ENCODE measurements at places on chromosomes 5 and 9.
A peak's percentile ranks its signal among the peaks of the same experiment; 100 is the strongest.

DNA sequence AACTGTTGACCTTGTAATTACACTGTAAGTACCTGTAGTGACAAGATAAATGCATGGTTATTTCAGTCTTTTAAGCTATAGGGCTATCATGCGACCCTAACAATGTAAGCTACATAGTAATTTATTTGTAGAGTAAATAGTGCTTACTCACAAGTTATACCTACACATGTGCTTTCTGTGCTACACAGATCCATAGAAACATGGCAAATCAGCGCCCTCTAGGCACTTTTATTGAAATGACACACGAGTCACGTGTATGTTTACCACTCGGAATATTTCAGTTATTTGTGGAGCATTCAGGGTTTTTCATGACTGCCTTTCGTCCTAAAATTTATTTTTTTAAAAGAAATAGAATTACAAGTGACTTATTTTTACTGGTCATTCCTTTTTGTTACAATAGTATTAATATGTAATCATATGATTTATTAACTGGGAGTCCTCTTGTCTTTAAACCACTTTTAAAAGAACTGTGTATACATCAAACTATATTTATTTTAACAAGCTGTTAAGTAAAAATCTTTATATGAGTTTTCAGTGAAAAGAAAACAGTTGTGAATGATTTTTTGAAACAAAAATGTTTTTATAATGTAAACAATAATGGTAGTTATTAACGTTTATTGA is 1242.3 kb upstream of the WWC1 start:
- no peak for DNase-seq

- DNase-seq = no peak
Observed at GRCh38 chr5:168064457-168064856, 227.0 kb upstream of the WWC1 start.

DNA sequence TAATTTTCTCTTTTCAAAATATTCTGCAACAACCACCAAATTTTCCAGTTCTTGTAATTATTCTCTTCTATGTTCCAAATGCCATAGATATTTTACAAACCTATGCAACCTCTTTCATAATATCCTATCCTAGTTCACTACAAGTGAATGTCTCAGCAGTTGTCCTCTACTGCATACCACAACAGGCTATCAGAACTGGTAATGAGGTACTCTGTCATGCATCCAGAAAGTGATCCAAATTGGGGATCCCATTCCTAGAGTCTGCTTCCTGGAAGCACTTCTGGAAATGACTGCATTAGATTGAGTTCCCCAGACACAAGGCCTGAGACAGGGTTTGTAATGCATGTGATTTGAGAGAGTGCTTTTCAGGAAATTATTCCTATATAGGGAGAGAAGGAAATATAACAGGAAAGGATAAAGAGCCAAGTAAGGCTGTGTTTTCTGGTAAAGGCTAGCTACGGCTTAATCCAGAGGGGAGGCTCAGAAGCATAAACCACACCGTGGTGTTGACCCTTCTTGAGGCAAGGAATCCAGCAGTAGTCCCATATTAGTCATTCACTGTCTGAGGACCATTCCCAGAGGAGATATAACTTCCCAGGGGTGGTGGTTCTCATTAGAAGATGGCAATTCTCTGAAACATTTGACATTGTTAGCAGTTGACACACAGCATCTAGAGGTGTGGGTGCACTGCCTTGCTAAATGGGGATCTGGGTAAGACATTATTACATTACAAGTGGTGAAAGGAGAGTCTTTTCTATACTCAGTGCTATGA is 80.3 kb upstream of the FST start:
- DNase-seq = no peak

GRCh38 chr5:99169309-99169708 is 240.5 kb upstream of the CHD1 start:
- DNase-seq = no peak

GRCh38 chr9:124766326-124766725 is 4.8 kb downstream of the NR6A1 start:
- no peak for DNase-seq

GRCh38 chr9:101126556-101126955 is 98.0 kb downstream of the PLPPR1 start:
- DNase-seq = no peak

GRCh38 chr9:91296354-91296753 is 65.4 kb downstream of the AUH start:
- no peak for DNase-seq

- DNase-seq = no peak
Observed at GRCh38 chr9:73210886-73211666, 59.4 kb downstream of the ANXA1 start.

- no peak for DNase-seq
Observed at GRCh38 chr9:127866535-127866934, 10.9 kb downstream of the AK1 start.

GRCh38 chr5:34682926-34683623 is 26.9 kb downstream of the RAI14 start:
- no peak for DNase-seq

- DNase-seq = no peak
Observed at GRCh38 chr9:113536483-113537228, 73.1 kb downstream of the RGS3 start.

- DNase-seq = peak; percentile 13
Observed at GRCh38 chr5:168227973-168228615, 63.4 kb upstream of the WWC1 start.

DNA sequence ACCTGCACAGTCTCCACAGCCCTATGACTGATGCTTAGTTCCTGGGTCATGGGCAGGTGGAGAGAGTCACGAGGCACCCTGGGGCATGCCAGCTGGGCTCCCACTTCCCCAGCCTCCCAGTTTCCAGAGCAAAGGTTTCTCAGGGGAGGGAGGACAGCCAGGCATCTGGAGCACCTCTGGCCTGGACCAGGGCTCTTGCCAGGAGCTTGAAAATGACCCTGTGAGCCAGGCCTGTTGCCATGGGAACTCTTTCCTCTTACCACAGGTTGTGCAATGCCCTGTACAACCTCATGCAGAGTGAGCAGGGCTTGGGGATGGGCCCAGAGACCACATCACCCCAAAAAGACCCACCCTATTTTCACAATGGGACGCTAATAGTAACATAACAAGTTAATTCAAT is 113.1 kb downstream of the PSD2 start:
- no peak for DNase-seq

DNA sequence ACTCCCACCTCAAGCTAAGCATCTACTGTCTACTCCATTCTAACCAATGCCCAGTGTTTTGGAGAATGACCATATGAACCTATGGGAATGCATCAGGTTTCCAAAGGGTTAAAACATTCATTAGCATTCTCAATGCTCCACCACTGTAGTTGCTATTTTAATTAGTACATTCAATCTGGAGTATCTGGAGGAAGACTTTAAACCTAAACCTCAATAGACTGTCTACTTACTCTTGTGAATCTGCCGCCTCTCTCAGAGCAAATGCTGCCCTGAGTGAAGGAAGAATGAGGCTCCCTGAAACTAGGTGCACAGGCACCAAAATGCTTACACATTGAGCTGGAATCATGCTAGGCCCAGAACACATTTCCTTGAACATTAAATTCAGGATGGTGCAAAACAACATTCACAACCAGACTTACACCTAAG is 2.0 kb downstream of the ENC1 start:
- DNase-seq = no peak

DNA sequence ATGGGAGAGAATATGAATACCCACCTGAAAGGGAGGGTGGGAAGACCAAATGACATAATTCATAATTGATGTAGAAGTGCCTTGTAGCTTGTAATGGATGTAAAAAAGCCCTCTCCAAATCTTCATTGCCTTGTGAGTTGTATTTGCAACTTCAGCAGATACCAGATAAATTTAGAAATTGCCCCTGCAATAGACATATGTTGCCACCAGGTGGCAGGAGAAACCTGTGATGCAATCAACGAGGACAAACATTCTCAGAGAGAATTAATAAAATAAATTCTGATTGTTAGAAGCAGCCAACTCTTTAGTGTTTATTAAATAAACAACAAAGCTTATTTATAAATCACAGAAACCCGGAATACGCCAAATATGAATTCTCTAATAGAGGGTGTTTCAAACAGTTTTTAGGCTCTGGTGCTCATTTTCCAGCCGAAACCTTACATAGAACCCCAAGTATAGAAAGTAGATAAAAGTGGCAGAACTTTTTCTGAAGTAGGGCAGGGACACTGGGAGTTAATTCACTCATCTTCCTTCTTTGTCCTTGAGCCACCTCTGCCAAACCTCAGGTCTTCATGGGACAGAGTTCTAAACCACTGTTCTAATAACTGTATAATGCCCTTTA is 147.8 kb downstream of the TMEM38B start:
- no peak for DNase-seq

GRCh38 chr5:72106817-72107130 is 501 bp upstream of the MAP1B start:
- DNase-seq = no peak

GRCh38 chr5:100826133-100826532 is 76.9 kb downstream of the ST8SIA4 start:
- DNase-seq = no peak

DNA sequence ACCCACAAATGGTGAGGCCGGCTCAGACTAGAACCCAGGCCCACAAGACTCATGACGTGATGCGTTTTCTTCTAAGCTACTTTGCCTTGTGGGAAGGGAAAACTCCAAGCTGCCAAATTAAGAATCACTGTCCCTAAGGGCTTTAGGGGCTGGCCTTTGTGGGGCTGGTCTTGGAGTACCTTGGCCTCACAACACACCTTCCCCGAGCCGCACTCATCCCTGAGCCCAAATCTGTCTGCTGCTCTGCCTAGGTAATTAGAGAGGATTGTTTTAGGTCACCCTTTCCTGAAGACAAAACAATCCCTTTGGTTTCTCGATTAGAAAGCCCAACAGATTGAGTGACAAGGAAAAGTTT is 137.3 kb downstream of the SEMA6A start:
- DNase-seq = no peak

DNA sequence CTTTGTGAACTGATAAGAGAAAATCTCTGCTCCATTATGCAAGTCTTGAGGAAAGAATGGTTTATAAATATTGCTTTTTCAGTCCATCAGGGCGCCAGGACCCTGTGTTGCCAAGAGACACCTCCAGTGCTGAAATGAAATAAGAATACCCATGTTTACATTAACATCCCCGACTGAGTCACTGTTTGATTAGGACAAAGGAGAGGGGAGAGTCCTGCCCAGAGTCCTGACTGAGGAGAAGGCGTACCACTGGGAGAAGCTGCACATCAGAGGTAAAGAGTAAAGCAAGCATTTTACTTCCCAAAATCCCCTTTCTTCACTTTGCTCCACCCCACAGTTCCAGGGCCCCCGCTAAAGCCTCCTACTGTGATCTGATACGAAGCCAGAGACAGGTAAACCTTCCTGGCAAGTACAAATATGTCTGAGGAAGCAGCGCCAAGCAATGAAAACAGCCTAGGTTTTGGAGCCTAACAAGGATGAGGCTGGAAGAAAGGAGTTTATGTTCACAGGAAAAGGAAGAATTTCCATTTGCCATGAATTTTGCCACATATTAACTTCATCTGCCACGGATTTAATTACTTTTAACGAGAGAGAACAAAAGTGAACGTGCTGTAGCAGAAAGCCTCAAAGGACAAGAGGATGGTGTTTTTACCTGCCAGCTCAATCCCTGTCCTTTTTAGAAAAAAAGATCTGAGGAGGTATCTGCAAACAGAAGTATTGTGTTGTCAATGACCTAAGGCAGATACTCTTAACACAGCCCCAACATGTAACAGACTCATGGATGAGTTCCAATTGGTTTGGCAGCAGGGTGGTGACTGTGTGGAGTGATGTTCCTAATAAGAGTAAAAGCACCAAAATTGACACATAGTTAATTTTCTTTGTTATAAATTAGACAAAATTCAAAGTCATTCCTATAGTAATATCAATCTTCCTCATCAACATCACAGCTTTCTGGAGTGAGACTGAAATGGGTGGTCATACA is 209.4 kb upstream of the TLE4 start:
- no peak for DNase-seq

DNA sequence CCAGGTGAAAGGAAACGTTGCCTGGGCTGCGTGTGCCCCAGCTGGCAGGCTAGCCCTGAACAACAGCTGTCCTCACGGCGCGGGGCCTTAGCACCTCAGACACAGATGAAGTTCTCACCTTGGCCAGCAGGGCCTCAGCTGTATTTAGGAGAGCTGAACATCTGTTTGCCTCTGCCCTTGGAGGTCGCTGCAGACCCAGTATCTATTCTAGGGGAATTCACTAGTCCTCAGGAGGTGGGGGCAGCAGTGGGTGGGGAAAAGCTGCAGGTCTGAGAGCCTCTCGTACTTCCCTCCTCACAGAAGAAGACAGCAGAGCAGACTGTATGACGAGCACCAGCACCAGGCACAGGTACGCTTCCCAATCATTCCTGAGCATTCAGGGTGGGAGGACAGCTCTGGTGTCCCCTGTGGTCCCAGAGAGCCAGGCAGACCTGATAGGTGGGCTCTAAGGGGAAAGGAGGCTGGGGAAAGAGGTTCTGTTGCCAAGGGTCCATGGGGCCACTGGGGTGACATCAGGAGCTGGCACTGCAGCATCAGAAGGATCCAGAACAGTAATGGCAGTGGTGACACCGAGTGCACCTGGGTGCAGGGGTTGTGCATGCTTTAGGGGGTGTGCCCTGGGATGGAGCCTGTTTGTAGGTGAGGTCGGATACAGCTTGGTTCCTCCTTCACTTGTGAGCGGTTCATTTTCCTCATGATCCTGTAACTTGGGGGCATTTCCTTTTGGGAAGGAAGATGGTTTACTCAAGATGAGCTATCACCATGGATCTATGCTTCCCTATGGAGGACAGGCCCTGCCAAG is 13.8 kb downstream of the CD74 start:
- no peak for DNase-seq

DNA sequence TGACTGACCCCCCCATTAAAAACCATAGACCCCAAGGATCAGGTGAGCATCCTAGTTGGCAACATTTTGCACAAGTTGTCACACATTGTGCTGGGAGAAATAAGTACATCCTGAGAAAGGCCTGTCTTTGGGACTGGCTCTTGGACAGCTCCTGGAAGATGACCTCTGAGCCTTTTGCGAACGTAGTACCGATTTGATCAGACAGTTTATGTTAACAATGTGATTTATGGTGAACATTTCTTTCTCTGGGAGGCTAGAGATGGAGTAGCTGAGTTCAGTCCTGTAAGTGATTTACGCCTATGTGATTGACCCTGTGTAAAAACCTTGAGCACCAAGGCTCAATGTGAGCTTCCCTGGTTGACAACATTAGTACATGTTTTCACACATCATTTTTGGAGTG is 41.7 kb downstream of the LOX start:
- DNase-seq = no peak

GRCh38 chr9:135533674-135534073 is 12.3 kb upstream of the OBP2A start:
- DNase-seq = no peak

Data from activated gamma-delta T cell treated with Interleukin-2 at 50 U/mL for 16 hours (primary cell).